ENCODE measurements at places on chromosomes 13 and 19.

GRCh38 chr13:67713571-67713970, 483.4 kb upstream of the PCDH9 start:
- DNase-seq = no peak

DNA sequence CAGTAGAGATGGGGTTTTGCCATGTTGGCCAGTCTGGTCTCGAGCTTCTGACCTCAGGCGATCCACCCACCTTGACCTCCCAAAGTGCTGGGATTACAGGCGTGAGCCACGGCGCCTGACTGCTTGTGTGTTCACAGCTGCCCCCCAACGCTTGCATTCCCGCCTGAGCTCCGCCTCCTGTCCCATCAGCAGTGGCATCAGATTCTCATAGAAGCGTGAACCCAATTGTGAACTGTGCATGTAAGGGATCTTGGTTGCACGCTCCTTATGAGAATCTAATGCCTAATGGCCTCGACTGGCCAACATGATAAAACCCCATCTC, 75.9 kb downstream of the GADD45B start:
- no peak for DNase-seq

DNA sequence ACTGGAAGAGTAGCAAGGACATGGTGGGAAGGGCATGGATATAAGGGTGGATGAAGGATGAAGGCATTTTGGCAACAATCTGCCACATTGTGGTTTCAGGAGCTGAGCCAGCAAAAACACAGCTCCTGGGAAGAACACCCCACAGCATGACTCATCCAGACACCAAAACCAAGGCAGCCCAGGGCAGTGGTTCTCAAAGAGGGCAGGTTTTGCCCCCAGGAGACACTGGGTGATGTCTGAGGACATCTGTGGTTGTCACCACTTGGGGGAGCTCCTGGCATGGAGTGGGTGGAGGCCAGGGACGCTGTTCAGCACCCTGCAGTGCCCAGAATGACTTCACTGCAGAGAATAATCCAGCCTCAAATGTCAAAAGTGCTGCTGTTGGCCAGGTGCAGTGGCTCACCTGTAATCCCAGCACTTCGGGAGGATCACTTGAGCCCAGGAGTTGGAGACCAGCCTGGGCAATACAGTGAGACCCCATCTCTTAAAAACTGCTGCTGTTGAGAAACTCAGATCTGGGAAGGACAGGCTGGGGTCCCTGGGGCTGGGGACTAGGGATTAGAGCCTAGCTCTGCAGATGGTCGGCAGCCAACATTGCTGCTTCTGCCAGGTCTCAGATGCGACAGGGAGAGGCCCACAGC, 16.1 kb downstream of the ZFR2 start:
- DNase-seq = no peak

GRCh38 chr13:26784704-26785639, 24.4 kb upstream of the GPR12 start:
- DNase-seq = no peak

- DNase-seq = no peak
Measured at GRCh38 chr19:11693505-11694499, 44.9 kb downstream of the ZNF823 start.

- no peak for DNase-seq
Measured at GRCh38 chr13:53238261-53238660, 209.6 kb downstream of the OLFM4 start.

GRCh38 chr13:40340368-40341095, 325.9 kb downstream of the FOXO1 start:
- DNase-seq = no peak

DNA sequence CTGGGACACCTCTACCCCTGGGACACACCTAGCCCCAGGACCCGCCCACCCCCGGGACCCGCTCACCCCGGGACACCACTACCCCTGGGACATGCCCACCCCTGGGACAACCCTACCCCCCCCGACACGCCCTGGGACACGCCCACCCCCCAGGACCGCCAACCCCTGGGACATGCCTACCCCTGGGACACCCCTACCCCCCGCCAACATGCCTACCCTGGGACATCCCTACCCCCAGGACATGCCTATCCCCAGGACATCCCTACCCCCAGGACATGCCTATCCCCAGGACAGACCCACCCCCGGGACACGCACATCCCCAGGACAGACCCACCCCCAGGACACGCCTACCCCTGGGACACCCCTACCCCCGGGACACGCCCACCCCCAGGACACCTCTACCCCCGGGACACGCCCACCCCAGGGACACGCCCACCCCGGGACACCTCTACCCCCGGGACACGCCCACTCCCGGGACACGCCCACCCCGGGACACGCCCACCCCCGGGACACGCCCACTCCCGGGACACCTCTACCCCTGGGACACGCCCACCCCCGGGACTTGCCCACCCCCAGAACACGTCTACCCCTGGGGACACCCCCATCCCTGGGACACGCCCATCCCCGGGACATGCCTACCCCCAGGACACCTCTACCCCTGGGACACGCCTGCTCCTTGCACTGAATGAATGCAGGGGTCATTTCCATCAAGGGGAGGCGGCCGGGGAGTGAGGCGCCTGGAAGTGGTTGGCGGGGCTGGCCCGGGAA, 32.3 kb downstream of the ADPRHL1 start:
- DNase-seq = no peak

DNA sequence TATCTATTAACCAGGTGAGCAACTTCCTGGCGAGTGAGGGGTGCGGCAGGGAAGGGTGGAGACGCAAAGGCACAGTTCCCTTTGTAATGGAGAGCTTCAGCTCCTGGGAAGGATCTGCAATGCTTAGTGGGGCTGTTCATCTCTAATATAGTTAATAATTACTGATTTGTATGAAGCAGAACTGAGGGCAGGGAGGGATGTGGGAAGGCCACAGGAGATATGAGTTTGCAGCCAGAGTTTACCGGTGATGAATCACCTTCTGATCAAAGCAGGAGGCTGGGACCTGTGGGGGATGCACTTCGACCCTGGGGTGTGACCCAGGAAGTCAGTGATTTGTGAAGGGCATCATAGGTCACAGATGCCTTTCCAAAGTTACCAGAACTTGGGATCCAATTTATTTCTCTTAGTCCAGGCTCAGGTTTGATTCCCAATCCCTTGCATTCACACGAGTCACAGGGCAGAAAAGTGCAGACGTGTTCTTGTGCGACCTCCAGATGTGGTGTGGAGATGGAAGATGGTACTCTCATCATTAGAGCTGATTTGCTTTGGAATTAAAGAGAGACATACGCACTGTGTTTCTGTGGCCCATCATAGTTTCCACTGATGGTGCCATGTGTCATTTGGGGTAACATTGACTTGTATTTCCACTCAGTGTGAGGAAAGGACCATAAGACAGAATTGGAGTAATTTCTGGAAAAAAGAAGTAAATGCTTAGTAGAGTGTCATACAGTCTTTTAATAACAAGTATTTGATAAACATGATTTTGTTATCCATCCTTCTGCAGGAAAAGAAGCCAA, 55.0 kb downstream of the LRCH1 start:
- DNase-seq = no peak

- no peak for DNase-seq
Measured at GRCh38 chr19:50361290-50362029, 4.0 kb downstream of the NAPSA start.

- no peak for DNase-seq
Measured at GRCh38 chr19:5824751-5825150, 14.8 kb downstream of the FUT6 start.

DNA sequence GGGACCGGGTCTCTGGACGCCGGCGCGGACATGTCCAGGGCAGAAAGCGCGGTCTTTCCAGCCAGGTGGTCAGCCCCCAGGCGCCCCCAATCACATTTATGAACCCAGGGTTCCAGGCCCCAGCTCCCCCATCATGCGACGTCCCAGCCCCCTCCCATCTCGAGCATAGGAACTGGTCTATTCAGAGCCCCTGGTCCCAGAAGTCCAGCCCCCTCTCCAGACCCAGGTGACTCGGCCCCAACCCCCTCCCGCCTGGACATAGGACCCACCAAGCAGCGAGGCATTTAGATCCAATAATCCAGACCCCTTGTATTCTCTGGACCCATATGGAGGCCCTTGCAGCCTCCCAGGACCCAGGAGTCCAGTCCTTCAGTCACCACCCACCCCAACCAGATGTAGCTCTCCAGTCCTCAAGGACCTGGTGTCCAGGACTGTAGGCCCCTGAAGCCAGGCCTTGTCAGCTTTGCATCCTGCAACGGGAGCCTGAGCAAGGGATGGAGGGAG, 501 bp downstream of the APLP1 start:
- DNase-seq = no peak

- DNase-seq = no peak
Measured at GRCh38 chr19:32171719-32172151, 173.7 kb upstream of the ZNF507 start.

DNA sequence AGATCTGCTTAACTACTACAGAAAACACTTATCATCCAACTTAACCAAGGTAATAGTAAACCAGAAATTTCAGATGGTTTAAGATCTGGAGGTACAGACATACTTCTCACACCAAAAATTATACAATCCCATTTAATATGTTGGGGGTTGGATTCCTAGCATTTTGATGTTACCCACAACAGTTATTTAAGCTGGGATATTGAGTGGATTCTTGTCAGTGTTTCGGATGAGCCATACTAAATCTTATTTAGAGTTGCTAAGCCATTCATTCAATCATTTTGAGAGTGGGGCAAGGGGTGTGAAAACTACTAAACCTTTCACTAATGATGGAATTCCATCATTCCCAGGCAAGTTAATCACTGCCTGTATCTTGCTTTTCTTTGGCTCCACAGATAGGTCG, 40.6 kb downstream of the KATNAL1 start:
- DNase-seq = no peak

DNA sequence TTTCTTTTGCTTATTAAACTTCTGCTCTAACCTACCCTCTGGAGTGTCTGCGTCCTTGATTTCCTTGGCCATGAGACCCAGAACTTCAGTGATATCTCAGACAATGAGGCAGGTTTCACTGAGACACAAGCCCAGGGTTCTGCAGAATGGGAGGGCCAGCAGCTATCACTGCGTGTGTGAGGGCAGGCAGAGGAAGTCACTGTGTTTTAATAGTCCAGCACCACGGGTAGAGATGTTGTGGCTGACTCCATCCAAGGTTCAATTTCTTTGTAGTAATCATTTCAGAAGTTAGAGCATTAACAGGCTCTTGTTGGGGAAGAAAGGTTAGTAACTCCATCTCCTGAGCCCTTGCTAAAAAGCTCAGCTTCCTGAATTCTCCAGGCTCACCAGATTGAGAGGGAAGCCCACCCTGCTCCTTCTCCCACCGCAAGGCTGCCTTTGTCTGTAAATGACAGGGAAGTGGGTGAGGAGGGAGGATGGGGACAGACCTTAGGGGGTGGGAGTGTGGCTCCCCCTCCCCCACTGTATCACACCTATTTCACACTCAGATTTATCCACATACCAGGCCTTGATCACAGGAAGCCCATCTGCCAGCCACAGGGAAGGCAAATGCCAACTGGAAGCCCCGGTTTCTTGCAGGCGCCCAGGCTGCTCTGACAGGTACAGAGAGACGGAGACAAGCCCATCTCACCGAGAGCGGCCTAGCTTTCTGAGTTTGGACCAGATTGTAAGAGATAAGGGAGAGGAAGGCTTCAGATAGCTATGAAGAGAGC, 2.1 kb downstream of the C19orf12 start:
- DNase-seq = no peak

- no peak for DNase-seq
Measured at GRCh38 chr13:66489586-66489985, 740.5 kb downstream of the PCDH9 start.

DNA sequence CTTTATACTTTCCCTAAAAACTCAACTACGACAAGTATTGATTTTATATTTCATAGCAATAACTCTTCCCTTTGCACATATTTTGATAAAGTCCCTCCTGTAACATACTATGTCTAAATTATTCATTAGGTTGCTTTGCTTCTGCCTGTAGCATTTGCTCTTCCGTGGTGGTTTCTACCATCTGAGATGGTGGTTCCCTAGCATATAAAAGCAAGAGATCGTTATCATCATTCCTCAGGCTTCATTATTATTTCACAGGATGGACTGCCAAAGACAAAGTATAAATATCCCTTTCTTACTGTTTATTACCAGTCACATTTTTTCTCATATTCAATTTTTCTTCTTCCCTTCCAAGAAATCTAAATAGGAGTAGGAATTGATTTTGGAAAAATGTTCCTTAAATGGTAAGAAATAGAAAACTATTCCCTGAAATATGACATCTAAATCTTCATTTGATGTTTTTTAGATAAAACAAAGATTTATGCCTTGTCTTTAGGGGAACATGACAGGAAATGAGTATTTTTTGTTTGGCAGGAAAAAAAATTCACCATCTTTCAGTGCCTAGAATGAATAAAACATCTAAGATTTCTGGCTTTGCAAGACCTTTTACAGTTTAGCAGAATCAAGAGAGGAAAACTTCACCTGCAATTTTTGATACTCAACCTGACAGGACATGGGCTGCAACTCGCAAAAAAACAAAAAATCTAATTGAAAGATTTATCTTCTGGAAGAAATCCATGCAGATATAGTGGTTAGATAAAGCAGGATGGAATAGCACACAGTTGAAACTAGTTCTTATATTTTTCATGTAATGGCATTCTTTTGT, 340.0 kb downstream of the SPRY2 start:
- DNase-seq = no peak

DNA sequence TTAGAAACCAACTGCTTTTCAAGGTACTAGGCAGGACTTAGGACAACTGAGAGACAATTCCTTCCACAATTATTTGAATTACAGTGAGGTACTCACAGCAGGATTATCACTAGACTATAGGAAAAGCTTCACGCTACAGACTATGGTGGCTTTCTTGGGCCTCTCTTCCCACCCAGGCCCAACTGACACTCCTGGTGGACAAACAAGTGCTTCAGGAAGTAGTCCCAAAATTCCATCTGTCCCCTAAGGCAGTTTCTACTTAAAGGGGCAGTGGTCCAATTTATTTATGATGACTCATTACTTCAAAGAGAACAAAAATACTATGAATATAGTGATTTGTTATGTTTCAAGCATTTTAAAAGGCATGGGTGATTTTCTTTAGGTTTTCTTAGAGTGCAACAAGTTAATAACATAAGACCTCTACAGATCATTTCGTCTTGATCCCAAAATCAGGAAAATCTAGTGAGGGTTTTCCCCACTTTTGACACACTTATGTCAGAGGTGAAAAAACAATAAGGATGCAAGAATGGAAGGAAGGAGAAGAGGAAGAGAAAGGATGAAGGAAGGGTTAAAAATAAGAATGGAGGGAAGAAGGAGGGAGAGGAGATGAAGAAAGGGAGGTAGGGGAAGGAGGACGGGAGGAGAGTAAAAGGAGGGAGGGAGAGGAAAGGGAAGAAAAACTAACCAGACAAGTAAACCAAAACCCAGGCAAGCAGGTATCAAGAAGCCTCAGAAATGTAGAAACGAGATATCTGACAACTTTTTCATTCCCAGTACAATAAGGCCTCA, 100.7 kb downstream of the SERP2 start:
- DNase-seq = no peak
